ENCODE measurements at places on chromosomes 1 and 21.

DNA sequence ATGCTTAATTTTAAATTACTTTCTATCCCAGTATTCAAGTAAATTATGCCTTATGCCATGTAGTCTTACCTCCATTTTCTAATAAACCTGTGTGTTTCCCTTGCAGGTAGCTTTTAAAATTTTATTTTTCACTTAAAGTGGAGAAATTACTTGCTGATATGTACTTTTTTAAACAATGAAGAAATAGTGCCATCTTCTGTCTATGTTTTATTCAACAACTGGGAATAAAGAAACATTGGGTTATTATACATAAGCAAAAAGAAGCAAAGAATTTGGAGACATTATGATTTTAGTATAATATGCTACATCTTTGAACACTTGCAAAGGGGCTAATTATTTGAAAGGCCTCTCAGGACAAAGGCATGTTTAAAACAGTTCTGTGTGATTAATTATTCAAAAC is 1912.9 kb downstream of the MRPL39 start:
- no peak for DNase-seq

GRCh38 chr1:6591222-6591621 is 11.4 kb downstream of the ZBTB48 start:
- DNase-seq: no peak

DNA sequence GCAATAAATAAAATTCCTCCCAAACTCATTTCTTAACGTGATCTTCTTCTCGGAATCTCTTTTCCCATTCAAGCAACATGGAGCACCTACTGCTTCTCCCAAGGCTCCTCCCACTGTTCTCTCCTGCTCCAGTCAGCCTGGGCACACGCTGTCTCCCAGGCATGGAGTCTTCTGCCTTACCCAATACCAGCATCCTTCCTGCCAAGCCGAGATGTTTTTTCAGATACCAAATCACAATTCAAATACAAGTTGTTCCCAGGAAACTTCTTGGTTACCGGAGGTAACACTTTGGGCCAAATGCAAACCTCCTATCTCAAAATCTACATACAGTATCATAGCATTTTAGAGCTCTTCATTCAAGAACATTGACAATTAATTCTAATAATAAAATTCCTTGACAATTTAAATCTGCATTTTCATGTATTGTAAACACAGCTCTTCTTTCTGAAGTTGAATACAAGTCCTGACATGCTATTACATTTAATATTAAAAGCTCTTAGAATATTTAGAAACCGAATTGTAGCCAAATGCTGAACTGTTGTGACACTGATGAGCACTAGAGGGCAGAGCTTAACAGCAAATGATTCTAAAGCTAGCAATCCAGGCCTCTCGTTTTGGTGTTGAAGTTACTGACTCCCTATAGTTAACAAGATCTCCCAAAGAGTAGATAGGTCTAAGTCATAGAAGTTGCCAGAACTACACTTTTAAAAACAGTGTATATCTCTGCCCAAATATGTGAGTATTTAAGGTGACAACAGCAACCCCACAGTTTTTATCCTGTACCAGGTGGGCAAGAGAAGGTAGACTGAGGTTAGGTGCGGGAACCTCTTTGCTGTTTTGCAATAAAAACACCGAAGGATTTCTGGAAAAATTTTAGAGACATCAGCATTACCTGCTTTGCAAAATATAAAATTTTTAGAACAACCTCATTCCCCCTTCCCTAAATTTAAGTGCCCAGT is 52.3 kb downstream of the BCAR3 start:
- DNase-seq: peak; percentile 89

DNA sequence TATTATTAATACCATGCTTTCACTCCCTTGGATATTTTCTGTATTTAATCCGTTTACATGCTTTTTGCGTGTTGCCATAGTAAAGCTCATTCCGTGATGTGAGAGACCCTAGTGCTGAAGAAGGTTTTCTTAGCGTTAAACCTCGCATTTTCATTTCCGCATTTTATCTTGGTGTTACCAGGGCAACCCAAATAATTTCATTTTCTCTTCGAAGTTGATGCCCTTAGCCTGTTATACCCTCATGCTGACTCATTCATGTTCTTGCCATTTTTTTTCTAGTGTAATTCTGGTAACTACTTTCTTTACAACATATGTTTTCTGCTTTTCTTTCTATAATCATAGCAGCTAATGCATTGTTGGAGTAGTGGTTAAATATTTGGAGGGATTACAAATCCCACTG is 37.2 kb downstream of the LRRC8C start:
- peak; percentile 58 for DNase-seq

- no peak for DNase-seq
These were observed 43.6 kb downstream of the ARID1A start for GRCh38 chr1:26739329-26739914.

- no peak for DNase-seq
These were observed 10.7 kb upstream of the HNRNPU start for GRCh38 chr1:244874974-244875579.

- no peak for DNase-seq
These were observed 20.5 kb upstream of the PRDM15 start for GRCh38 chr21:41899426-41900202.

GRCh38 chr1:15027515-15027986 is 126.0 kb upstream of the TMEM51 start:
- DNase-seq: peak; percentile 49

- peak; percentile 68 for DNase-seq
These were observed 22.2 kb upstream of the ABL2 start for GRCh38 chr1:179251675-179252074.

GRCh38 chr1:93672069-93672468 is 9.6 kb downstream of the BCAR3 start:
- DNase-seq: peak; percentile 92

GRCh38 chr1:219373616-219373935 is 199.9 kb downstream of the LYPLAL1 start:
- no peak for DNase-seq

GRCh38 chr1:4430406-4431365 is 223.7 kb upstream of the AJAP1 start:
- no peak for DNase-seq

- no peak for DNase-seq
These were observed 18.0 kb upstream of the MFSD2A start for GRCh38 chr1:39936724-39937491.

DNA sequence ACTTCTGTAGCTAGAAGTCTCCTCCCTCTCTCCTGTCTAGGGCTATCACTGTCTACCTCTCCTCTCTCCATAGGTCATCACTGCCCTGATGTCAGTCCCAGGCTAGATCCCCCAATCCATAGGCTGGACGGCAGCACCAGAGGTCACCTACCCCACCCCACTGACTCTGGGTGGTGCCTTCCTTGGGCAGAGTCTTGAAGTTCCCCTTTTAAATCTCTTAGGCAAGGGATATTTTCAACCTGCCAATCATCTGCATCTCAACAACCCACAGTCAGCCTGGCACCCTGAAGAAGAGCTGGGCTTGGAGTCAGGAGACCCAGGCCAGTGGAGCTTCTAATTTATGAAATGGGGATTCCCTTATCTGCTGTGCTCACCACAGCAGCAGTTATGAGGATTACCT is 13.2 kb downstream of the MYBPH start:
- DNase-seq: no peak

DNA sequence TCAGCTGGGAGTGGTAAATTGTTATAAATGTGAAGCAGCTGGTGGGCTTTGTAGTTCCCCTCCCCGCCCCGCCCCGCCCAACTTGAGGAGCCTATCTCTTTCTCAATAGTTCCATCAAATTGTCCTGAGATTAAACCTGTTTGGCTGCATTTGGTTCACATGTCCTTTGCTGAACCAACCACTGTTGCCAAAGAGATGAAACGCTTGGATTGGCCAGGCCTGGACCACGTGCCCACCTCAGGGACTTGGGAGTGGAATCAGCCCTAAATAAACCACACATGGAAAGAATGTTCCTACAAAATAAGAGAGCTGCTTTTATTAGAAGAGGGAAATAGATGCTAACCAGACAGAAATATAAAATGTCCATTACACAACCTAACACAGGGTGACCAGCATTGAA is 424.9 kb upstream of the KAZN start:
- no peak for DNase-seq

DNA sequence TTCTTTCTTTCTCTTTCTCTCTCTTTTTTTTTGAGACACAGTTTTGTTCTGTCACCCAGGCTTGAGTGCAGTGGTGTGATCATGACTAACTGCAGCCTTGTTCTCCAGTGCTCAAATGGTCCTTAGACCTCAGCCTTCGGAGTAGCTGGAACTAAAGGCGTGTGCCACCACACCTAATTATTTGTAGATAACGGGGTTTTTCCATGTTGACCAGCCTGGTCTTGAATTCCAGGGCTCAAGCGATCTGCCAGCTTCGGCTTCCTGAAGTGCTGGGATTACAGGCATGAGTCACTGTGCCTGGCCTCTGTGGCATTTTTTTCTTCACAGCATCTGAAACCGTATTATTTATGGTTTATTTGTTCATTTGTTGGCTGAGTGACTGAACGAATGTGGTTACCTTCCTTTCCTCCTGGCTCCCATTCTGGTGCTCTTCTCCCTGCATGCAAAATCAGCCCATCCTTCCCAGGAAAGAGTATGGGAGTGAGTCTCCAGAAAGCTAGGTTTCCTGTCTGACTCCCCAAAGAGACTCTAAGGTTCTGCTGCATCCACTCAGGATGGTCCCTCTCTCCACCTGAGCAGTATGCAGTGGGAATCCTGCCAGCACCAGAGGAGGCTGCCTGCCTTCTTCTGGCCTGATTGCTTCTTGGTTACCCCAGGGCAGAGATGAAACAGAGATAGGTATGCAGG is 155.0 kb upstream of the BEND5 start:
- DNase-seq: no peak

GRCh38 chr1:94623560-94624148 is 82.1 kb upstream of the F3 start:
- DNase-seq: peak; percentile 61

DNA sequence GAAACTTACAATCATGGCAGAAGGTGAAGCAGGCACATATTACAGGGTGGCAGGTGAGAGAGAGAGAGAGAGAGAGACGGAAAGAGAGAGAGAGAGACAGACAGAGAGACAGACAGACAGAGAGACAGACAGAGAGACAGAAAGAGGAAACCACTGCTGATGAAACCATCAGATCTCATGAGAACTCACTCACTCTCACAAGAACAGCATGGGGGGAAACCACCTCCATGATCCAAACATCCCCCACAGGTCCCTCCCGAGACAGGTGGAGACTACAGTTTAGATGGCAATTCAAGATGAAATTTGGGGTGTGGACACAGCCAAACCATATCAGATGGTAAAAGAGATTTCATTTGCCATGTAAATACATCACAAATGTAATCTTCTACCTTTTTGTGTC is 708.1 kb downstream of the MRPL39 start:
- DNase-seq: no peak

DNA sequence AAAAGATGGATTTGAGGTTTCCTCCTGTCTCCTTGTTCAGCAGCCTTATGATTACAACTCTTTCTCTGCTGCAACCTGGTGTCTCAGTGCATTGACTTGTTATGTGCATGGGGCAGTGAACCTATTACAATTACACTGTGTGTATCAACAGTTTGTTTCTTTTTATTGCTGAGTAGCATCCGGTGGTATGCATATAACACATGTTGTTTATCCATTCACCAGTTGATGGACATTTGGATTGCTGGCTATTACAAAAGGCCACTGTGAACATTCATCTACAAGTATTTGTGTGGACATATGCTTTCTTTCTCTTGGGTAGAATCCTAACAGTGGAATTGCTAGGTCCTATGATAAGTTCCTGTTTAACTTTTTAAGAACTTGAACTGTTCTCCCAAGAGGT is 65.9 kb downstream of the FMO4 start:
- no peak for DNase-seq

GRCh38 chr1:199832451-199832850 is 195.1 kb upstream of the NR5A2 start:
- no peak for DNase-seq

- DNase-seq: no peak
These were observed 204.9 kb downstream of the KCNJ6 start for GRCh38 chr21:37711286-37711829.

DNA sequence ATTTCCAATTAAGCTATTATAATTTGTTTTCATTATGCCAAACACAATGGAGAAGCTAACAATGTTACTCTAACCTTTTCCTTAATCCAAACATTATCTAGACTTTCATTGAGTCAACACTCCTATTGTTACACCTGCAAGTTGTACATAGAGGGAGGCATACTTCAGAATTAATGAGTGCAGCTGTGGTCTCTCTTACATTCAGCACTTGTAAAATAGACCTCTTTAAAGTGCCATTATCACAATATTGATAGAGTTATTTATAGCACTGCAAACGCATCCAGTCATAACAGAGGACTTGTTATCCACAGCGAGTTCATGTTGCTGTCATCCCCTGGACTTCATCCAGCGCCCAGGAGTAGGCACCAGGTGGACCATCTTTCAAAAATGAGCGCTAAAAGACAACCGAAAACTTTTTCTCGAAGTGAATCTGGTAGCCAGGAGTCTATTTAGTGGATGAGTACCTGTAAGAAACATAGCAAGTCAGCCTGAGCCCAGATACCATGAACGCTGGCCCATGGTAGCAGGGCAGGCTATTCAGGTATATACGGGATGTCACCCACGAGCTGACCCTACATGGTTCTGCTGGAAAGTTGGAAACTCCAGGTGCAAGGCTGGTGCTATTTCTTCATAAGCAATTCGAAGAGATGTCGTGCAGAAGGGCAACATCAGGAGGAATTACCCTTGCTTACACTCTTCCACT is 70.6 kb upstream of the NFIA start:
- DNase-seq: no peak

DNA sequence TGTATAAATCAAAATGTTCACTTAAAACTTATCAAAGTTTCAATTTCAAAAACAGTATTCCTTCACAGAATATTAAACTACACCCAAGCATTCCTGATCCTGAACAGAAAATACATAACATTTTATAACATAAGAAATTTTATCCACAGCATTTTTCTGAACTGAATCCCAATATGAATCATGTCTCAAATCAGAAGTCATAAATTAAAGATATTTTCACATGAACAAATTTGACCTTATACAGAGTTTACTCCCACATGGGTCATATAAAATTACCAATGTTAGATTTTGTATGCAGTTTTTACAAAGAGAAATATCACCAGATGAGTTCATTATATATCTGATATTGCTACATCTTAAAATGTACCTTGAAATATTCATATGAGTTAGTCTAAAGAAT is 48.6 kb upstream of the ASPM start:
- no peak for DNase-seq

DNA sequence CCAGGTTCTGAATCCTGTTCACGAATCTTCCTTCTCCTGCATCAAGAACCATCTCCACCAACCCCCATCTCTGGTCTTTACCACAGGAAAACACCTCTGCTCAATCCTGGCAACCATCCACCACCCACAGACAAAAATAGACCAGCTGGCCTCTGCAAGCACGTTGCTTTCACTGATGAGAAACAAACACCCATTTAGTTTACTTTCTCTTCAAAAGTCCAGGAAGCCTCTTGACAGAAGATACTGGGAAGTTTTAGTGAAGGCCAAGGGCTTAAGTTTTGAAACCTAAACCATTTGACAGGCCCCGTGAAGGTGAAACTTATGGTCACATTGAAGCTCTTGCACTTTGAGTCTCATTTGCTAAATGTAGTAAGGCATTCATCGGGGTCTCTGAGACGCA is 122.6 kb upstream of the PPP2R5A start:
- peak; percentile 72 for DNase-seq

All from cardiac fibroblast (primary cell).